Stimulated activated CD4-positive, alpha-beta T cell treated with anti-CD3 and anti-CD28 coated beads, Interleukin-4, amount 100 ng/mL, for 4 hours (primary cell): ENCODE measurements at places on chromosomes 3 and 15.

- no peak for DNase-seq
Observed at GRCh38 chr3:43198791-43199644, 87.3 kb upstream of the SNRK start.

- no peak for DNase-seq
Observed at GRCh38 chr3:17399586-17399985, 342.8 kb downstream of the TBC1D5 start.

- DNase-seq, result no peak
Observed at GRCh38 chr3:61530355-61530754, 31.0 kb upstream of the PTPRG start.

- DNase-seq, result no peak
Observed at GRCh38 chr3:124780761-124781475, 50.7 kb downstream of the UMPS start.

DNA sequence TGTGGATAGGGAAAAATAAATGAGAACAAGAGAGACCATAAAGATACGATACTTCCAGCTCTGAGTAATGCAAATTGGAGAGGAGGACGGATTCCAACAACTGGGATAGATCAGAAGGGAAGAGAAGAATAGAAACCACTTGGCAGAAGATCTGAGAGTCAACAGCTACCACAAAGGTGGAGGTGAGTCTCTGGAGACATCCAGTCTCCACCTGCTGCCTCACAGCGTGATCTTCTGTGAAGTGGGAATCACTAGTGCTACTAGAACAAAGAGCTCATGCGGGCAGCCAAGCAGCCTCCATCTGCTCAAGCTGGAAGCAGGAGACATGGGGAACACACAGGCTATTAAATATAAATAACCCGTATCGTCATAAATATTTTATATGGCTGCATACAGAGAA is 558.5 kb upstream of the CFAP20DC start:
- no peak for DNase-seq

DNA sequence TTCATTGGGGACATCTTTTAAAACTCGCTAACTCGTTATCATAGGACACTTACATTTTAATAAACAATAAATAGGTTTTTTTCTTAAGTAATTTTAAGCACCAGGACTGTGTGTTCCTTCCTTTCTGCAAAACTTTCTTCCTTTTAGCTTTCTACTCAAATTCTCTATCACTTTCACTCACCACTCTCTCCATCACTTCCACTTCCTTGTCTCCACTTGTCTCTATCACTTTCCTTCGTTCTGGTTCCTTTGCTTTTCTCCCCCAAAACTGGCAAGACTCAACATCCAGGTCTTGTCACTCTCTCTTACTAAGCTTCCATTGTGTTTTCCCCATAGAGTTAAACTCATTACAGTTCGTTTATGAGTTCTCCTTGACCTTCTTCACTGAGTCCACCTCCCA is 99.0 kb downstream of the ZPLD1 start:
- DNase-seq, result no peak

DNA sequence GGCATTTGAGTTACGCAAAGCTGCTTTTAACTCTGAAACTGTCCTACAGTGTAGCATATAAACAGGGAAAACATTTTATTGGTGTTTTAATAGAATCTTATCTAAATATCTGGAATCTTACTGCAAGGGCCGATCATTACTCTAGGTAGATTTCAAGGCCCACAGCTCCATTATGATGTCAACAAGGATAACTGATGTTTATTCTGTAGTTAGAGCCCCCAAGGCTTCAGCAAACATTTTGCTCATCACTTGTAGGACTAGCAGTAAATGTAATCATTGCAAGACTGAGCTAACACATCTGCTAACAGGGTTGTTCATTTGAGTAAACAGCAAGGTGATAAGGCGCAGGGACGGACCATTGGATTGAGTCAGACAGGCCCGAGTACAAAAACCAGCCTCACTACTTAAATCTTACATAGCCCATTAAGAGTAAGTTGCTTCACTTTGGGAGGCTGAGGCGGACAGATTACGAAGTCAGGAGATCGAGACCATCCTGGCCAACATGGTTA is 332.5 kb upstream of the TPRG1 start:
- no peak for DNase-seq

GRCh38 chr15:40500568-40501330 is 30.0 kb downstream of the CHST14 start:
- no peak for DNase-seq

DNA sequence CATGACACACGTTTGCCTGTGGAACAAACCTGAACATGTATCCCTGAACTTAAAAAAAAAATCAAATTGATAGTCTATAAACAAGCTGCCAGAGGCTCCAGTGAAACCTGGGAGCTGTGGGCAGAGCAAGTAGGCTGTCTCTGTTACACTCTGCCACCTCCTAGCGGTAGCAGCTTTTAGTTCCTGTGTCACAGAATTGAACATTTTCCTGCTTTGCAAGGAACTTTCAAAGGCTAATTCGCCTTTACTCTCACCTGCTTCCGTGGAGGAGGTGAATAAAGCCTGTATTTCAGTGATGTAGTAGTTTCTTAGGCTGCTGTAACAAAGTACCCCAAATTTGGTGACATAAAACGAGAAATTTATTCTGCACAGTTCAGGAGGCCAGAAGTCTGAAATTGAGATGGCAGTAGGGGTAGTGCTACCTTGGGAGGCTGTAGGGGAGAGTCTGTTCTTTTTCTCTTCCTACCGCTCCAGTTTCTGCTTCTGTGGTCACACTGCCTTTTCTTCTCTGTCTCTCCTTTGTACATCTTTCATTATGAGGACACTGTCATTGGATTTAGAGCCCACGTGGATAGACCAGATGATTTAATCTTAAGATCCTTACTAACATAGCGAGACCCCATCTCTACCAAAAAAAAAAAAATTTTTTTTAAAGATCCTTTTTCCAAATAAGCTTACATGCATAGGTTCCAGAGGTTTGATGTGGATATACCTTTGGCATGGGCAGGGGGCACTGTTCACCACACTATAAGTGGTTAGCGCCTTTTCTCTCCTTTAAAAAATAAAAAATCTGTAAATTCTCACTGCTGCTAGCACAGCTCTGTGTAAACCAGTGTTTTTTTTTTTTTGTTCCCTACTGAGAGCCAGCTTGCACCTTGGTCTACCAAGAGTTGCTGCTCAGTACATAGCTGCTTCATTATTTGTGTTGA is 25.3 kb downstream of the FBXO22 start:
- DNase-seq, result no peak

DNA sequence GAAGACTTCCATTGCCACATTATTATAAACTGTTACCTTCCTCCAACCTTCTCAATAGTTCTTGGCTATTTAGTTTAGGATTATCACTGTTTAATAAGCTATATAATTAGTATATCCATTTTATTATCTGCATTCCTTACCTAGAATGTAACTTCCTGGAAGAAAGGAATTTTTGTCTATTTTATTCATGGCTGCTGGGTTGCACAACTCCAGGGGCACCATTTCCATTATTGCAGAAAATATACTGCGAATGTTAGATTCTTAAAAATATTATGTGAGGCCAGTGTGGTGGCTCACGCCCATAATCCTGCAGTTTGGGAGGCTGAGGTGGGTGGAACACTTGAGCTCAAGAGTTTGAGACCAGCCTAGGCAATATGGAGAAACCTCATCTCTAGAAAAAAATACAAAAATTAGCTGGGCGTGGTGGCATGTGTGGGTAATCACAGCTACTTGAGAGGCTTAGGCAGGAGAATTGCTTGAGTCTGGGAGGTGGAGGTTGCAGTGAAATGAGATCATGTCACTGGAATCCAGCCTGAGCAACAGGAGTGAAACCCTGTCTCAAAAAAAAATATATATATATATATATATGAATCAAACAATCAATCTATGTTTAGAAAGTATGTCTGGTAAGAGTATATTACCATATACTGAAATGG is 19.9 kb downstream of the CLDN1 start:
- DNase-seq, result no peak

DNA sequence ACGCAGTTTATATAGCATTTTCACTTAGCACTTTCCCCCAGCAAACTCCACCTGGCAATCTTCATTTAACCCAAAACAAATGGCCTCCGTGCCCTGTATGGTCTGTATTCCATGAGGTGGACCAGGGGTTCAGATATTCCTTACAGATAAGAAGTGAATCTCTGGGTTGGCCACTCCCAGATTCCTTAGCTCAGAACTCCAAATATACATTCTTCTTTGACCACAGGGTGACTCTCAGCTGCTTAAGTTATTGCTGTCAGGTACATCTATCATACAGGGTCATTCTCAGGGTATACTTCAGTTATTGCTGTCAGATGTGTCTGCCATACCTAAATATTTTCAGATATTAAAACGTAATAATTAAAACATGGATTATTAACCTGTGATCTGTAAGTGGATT is 229.8 kb downstream of the TBL1XR1 start:
- no peak for DNase-seq

DNA sequence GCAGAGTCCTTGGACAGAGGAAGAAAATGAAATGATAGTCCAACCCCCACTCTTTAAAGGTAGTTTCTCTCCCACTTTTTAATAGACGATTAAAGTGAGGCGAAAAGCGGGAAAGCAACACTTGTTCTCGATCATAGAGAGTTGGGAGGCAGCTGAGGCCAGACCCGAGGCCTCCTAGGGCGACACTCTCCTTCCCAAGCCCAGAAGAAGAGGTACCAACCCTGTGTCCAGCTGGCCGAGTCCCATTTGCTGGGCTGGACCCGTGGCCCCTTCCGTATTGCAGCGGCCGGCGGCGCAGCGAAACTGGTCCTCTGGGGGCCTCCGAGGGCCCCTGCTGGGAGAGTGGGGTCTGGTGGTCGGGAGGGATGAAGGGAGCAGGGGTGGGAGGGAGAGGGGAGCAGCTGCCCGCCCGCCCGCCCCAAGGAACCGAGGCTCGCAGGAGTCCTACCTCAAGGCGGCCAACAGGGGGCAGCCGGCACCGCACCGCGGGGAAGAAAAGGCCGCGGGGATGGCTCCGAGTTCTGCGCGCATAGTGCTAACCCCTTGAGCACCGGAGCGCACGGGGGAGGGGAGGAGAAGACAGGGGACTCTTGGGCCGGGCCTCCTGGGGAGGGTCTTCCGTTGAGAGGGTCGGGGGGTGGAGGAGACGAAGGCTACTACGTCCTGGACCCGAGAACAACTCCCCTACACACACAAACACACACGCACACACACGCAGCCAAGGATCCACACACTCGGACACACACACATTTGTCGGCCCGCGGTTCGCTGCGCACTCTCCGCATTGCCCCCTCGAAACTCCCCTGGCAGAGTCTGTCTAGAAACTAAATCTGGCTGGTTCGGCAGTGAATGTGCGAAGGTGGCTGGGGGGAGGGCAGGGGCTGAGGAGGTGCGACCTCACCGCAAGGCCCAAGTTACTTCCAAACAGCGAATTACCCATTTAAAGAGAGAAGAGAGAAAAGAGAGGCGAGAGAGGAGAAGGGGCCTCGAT is 2.0 kb downstream of the WNT5A start:
- peak; percentile 27 for DNase-seq

GRCh38 chr15:98923579-98923978 is 84.0 kb downstream of the PGPEP1L start:
- DNase-seq, result no peak

DNA sequence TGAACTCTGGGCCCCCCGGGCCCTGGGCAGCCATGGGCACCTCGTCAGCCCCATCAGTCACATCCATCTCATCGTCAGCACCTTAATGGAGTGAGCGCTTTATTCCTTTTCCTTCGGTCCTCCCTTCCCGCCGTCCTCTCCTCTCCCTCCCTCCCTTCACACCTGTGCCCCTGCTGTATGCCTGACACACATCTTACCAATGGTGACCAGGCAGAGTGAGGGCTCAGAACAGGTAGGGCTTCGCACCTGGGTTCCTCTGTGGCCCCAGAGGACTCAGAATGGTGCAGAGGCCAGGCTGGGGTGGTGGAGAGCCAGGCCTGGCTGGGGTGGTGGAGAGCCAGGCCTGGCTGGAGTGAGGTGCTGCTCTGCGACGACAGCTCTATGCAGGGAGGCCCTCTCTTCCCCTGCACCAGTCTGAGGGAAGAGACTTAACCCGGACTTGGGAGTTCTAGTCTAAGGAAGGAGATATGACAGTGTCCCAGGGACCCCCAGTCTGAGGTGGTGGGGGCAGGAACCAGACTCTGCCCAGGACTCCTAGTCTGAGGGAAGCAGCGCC is 11.6 kb downstream of the C15orf39 start:
- DNase-seq, result no peak

DNA sequence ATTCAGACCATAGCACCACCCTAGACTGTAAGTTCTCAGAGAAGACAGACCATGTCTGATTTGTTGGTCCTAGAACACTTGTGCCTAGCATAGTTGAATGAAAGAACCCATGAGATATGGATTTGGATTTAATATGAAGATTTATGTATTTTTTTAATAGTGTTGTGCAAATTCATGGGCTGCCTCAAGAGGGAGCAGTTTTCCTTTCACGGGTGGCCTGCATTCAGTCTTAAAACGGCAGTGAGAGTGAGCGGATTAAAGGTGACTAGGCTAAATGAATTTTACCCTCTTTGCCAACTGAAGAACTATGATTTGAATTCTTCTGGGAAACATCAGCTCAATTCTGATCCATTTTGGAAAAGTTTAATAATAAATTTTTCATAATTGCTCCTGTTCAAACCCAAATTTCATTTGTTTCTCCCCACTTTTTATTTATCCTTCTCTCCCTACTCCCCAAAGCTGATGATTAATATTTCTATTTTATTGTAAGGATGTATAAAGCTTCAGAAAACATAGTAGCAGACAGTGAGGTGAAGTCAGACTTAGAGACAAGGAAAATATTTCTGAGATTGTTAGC is 67.3 kb downstream of the MORC1 start:
- no peak for DNase-seq

DNA sequence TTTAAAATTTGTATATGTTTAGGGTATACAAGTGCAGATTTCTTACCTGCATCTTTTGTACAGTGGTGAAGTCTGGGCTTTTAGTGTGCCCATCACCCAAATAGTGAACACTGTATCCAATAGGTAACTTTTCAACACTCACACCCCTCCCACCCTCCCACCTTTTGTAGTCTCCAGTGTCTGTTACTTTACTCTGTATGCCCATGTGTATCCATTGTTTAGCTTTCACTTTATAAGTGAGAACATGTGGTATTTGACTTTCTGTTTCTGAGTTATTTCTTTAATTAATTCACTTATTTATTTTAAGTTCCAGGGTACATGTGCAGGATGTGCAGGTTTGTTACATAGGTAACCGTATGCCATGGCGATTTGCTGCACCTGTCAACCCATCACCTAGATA is 124.8 kb upstream of the NEO1 start:
- DNase-seq, result no peak

- DNase-seq, result no peak
Observed at GRCh38 chr3:58537412-58538301, 667 bp upstream of the ACOX2 start.

GRCh38 chr3:186060222-186060621 is 48.7 kb downstream of the ETV5 start:
- no peak for DNase-seq

DNA sequence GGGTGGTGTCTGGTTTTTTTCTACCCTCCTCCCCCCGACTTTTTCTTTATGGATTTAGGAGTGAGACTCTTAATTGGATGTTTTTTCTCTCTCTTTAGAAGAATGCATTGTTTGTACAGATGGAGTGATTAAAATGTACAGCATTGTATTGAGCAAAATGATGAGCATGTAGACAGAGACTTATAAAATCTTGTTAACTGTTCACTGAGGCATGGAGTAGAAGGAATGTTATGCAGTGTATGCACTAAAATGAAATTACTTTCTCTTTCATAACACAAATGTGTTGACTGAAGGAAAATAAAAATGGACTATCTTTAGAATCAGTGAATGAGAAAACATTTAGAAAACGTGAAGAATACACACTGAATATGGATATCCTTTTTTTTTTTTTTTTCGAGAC is 39.8 kb downstream of the ZFAND6 start:
- DNase-seq, result no peak

- DNase-seq, result no peak
Observed at GRCh38 chr3:123522320-123523022, 62.4 kb downstream of the HACD2 start.
